ENCODE measurements at places on chromosomes 13 and 19.

DNA sequence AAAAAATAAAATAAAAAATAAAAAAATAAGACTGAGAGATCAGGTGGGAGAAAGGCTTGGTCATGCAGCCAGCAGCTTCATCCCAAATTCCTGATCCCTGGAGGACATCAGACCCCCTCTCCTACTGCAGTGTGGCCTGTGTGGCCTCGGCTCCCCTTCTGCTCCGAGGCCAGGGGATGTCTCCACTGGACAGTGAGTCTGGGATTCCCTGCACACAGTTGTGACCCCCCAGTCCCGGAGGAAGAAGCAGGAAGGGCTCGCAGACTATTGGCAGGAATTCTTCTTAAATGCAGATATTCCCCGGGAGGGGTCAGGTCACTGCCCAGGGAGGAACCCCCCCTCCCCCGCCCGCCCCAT lies 41.9 kb downstream of the ZNF627 start:
- no peak for DNase-seq

GRCh38 chr13:73138638-73139491 lies 80.1 kb downstream of the KLF5 start:
- no peak for DNase-seq

DNA sequence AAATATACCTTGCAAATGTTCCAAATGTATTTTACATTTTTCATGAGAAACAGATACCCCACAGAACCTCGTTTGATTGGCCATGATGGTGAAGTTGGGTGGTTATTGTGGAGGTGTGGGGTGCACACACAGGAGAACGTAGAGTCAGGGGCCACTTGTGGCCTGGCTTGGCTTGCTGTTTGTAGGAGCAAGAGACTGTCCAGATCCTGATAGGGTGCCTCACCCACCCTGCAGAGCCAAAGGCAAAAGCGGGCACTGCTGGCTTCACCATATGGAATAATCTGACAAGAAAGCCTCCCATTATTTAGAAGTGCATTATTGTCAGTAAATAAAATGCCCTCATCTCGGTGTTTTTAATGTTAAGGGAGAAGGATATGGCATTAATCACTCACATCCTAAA lies 330.2 kb downstream of the TEX29 start:
- no peak for DNase-seq

- DNase-seq, result no peak
Measured at GRCh38 chr13:37100731-37101130, 4.7 kb downstream of the CSNK1A1L start.

- DNase-seq, result no peak
Measured at GRCh38 chr13:39494633-39495032, 108.4 kb downstream of the LHFPL6 start.

- DNase-seq, result no peak
Measured at GRCh38 chr13:23718996-23719395, 148.8 kb downstream of the TNFRSF19 start.

DNA sequence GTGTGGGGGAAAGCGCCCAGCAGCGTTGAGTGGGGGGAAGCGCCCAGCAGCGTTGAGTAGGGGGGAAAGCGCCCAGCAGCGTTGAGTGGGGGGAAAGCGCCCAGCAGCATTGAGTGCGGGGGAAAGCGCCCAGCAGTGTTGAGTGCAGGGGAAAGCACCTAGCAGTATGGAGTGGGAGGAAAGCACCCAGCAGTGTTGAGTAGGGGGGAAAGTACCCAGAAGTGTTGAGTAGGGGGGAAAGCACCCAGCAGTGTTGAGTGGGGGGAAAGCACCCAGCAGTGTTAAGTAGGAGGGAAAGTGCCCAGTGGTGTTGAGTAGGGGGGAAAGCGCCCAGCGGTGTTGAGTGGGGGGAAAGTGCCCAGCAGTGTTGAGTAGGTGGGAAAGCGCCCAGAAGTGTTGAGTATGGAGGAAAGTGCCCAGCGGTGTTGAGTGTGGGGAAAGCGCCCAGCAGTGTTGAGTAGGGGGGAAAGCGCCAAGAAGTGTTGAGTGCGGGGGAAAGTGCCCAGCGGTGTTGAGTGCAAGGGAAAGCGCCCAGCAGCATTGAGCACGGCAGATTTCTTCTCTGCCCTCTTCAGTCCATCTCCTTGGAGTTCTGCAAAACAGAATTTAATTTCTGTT lies 138.4 kb downstream of the ATP11A start:
- no peak for DNase-seq

GRCh38 chr13:113527272-113527958 lies 36.9 kb upstream of the DCUN1D2 start:
- no peak for DNase-seq

GRCh38 chr19:36198119-36198518 lies 16.3 kb downstream of the ZNF565 start:
- no peak for DNase-seq

- DNase-seq, result no peak
Measured at GRCh38 chr13:110334256-110334655, 27.2 kb downstream of the COL4A2 start.

DNA sequence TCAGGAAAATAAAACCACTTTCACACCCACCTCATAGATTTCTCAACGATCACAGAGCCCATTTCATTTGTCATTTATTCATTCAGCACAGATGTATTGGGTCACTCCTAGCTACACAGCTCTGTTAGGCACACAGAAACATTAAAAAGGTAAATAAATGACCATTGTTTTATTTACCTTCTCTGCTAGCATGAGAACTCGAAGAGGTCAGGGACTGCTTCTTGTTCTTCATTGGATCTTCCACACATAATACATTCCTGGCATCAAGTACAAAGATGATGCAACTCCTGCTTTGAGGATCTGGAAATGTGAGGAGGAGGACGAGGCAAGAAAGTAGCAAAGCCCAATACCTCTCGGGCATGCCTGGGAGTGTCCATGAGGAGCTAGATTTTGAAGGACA lies 168.1 kb downstream of the RBM26 start:
- DNase-seq, result no peak

DNA sequence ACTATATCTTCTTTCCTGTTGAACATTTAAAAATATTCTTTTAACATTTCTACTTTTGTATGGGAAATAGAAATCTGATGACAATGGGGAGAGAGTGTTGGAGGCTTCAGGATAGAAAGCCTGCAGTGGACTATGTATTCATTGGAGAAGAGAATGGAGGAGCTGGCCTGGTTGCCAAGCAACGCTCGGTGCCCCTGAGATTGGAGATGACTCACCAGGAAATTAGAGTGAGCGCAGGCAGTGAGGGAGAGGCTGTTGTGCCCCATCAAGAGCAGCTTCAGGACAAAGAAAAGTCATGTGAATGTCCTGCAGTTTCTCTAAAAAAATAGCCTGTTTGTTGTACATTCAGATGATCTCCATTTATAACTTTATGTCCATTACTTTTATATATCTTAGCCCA lies 48.7 kb upstream of the ZNF835 start:
- no peak for DNase-seq

GRCh38 chr13:48156466-48156865 lies 61.6 kb upstream of the MED4 start:
- DNase-seq, result no peak

DNA sequence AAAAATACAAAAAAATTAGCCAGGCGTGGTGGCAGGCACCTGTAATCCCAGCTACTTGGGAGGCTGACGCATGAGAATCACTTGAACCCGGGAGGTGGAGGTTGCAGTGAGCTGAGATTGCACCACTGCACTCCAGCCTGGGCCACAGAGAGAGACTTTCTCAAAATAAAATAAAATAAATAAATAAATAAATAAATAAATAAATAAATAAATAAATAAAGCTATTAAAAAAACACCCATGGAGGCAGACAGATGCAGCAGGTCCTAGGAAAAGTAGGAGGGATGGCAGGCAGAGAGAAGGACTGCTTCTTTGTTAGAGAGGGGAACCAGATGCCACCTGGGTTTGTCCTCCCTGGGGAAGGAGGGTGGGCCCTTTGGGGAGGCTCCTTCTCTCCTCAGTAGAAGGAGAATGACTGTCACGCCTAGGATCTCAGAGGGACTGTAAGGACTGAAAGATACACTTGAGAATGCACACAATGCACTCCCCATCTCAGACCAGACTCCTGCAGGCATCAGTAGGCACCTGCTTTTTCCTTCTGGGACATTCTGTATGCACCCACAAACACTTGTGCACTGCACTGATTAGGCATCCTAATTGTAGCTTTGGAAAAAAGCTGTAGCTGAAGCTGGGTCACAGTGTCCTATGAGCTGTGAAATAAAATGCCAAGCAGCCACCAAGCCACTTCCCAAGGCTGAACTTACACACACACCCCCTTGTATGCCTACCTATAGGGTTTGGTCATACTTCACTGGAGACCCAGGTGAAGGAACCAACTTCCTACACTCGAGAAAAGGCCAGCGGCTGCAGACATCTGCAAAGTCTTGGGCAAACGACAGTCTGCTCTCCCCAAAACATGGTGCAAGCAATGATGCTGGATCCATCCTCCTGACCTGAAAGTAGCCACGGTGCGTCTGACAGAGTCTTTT lies 18.9 kb upstream of the SLC35E1 start:
- no peak for DNase-seq

DNA sequence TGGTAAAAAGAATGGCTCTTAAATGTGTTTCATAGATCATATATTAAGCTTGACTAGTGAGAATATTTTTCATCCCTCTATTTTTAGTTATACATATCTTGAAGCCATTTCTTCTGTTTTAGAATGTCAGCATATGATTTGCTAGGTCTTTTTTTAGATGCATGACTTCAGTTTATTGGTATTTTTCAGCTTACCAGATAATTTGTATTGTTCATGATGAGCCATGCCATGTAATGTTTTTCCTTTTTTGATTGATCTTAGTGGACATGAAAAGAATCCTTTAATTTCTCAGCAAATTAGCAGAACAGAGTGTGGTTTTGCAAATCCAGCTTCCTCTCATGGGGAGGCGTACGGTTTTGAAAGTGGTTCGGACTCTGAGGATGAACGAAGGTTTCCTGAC lies 168.5 kb downstream of the LMO7 start:
- DNase-seq, result no peak

DNA sequence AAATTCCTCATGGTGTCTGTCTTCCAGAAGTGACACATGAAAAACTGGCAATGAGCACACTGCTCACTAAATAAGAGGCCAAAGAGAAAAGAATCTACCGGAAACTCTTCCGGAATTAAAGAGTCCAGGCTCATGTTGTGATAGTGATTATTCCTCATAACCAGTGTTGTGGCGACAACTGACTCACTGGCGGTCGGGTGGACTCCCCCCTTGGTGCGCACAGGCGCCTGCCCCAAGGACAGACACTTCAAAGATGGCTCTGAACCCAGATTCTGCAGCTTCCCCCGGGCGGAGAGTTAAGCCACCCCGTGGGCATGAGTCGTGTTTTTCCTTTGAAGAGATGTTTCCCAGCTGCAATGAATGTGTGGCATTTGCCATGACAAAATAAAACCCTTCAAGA lies 10.3 kb downstream of the IL17D start:
- peak; percentile 68 for DNase-seq

DNA sequence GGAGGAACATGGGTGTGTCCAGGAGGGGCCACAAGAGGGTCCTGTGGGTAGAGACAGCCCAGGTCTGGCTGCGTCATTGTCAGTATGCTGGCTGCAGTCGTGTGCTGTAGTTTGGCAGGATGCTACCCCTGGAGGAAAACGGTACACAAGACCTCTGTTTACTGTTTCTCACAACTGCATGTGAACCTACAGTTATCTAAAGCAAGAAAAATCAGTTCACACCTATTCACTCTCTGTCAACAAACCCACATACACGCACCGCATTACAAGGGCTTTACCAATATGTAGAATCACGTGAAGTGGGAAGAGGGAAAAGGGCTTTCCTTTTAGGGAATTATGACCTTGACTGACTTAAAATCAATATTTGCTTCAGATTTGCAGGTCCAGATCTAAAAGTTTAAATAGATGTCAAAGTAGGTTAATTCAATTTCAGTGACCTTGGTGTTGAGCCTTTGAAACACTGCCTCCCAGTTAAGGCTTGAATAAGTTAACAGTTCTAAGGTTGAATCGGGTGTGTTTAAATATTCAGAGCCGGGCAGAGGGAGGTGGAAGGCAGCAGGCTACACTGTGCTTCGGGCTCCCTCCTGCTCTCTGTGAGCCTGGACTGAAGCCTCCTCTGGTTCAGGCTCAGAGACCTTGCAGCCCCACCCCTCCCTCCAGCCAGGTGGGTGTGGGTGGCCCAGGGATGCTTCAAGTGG lies 17.2 kb upstream of the MCF2L start:
- DNase-seq, result no peak

DNA sequence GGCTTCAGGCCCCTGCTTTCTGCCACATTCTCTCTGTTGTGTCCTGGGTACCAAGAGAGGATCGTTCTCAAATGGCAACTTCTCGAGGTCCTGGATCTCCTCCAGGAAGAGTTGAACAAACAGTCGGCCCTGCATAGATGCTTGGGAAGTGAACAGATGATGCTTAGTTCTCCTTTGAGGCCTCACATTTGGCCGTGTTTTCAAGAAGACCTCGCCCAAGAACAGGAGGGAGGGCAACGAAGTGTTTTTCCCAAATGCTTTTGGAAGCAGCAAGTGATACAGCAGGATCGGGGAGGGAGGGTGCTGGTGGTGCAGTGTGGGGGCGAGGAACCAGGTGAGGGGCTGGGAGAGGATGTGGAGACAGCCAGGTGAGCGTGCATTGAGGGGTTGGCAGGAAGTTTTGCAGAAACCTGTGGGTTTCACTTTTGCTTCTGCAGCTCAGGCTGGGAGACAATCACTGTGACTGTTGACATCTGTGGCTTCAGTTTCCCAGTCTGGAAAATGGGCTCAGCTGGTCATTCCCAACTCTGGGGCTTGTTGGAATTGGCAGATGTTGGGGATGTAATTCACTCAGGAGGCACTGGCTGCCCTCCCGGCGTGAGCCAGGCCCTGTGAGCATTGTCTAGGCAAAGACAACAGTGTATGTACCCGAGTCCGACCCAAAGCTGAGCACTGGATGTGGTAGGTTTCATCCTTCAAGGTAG lies 21.6 kb downstream of the MAST3 start:
- no peak for DNase-seq

DNA sequence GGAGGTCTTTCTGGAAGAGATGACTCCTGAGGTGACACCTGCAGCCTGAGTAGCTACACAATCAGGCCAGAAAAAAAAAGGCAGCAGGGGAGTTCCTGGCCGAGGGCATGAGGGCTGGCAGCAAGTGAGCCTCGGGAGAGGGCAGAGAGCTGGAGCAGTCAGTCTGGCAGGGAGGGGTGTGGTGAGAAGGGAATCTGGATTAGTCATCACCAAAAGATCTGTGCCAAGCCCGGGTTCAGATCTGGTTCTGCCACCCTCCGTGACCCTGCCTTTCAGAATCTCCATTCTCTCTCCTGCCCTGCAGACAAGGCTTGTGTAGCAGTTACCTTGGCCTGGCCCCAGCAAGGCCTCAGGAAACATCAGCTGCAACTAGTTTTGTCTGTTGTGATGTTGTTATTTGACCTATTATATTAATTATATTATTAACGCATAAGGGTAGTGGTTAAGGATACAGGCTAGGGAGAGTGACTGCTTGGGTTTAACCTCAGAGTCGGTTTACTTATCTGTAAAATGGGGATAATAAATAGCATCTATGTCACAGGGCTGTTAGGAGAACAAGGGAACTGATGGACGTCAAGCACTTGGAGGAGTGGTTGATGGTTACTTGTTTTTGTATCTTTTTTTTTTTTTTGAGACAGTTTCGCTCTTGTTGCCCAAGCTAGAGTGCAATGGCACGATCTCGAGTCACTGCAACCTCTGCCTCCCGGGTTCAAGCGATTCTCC lies 2.7 kb upstream of the CAPNS1 start:
- DNase-seq, result no peak

GRCh38 chr19:34967551-34967950 lies 3.5 kb upstream of the ZNF792 start:
- no peak for DNase-seq

All from left hindlimb (tissue), 1 donor.